ENCODE measurements at places on chromosomes 11 and 22. TPM values are rescaled to one million over a fixed set of nuclear protein-coding genes. Genes with fewer than 3 reads are reported as not detected.

- DNase-seq, result no peak
Measured at GRCh38 chr11:77993902-77994301, 566 bp downstream of the INTS4 start.

DNA sequence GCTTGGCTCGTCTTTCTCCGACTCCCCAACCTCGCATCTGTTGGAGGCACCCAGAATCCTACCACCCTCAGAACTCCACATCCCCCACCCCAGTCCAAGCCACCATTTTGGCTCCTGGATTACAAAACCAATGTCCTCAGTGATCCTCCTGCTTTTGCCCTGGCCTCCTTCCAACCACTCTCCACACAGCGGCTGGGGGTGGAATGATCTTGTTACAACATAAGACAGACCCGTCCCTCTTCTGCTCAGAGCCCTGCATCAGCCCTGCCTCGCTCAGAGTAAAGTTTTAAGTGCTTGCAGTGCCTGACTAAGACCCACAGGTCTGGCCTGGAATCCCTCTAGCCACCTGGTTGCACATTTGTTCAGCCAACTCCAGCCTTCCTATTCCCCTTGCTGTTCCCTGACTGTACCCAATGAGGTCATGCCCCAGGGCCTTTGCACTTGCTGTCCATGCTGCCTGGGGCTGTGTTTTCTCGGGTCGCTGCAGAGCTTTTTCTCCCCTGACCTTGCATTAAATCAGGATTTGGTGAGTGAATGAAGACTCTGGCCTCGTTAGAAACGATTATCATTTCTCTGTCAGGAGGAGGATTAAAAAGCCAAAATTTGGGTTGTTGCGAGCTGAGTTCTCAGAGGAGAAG is 67.3 kb downstream of the IGF2 start:
- no peak for DNase-seq

- DNase-seq, result no peak
Measured at GRCh38 chr22:38540701-38541100, 29.3 kb downstream of the DMC1 start.

DNA sequence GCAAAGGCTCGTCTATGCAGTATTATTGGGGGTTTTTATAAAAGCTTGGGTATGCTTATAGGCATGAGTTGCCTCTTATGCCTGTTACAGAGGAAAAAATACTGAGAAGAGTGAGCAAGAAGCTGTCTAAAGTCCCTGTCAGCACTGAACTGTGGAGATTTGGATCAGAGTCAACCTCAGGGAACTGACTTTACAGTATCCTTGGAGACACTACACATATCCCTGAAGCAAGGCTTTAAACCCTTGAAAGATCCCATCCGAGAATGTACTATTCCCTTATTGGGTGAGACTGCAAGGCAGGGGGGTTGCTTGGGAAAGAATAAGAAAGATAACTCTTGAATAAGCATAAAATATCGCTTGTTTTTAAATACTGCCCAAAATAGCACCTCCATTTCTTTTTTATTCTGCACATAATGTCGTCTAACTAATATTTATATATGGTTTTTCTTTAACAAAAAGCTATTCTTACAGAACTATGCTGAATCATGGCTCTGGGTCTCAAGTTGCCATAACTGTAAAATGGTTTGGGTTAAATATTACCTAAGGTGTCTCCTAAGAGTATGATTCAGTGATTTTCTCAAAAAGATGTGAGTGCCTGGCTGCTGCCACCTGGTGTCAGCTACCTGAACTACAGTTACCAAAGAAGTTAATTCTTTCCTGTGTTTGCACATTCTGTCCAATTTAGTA is 1062.8 kb downstream of the DLG2 start:
- DNase-seq, result peak; percentile 15

GRCh38 chr11:68950762-68951161 is 30.0 kb downstream of the MRGPRD start:
- DNase-seq, result peak; percentile 27

GRCh38 chr11:123454060-123454651 is 24.1 kb downstream of the GRAMD1B start:
- no peak for DNase-seq

DNA sequence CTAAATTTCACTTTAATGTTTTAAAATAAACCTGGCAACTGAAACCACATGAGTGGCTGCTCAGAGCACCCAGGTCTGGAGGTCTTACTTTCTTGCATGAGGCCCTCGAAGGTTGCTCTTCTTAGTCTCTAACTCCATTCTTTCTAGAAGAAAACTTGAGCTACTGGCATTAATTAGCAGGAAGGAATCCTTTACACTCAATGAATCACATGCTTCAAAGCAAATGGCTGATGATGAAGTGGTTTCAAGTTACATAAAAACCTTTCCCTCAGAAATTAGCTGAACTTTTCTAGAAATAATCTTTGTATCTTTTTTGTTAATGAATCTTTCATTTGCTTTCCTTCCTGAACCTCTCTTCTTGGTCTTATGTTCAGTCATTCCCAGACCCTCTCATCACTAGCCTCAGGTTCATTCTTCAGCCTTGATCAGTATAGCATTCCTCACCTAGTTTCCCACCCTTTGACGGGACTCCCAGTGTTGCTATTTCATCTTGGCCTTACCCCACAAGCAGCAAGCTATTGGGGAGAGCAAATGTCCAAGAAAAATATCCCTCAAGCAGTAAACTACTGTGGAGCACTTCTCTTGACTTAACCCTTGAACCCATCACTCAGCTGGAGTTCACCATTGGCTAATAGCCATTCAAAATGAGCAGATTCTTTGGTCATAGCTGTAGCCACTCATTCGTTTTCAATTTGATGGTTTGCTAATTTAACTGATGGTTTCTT is 75.1 kb downstream of the INSC start:
- DNase-seq, result no peak

- DNase-seq, result no peak
Measured at GRCh38 chr22:37056246-37056645, 4.7 kb downstream of the KCTD17 start.

DNA sequence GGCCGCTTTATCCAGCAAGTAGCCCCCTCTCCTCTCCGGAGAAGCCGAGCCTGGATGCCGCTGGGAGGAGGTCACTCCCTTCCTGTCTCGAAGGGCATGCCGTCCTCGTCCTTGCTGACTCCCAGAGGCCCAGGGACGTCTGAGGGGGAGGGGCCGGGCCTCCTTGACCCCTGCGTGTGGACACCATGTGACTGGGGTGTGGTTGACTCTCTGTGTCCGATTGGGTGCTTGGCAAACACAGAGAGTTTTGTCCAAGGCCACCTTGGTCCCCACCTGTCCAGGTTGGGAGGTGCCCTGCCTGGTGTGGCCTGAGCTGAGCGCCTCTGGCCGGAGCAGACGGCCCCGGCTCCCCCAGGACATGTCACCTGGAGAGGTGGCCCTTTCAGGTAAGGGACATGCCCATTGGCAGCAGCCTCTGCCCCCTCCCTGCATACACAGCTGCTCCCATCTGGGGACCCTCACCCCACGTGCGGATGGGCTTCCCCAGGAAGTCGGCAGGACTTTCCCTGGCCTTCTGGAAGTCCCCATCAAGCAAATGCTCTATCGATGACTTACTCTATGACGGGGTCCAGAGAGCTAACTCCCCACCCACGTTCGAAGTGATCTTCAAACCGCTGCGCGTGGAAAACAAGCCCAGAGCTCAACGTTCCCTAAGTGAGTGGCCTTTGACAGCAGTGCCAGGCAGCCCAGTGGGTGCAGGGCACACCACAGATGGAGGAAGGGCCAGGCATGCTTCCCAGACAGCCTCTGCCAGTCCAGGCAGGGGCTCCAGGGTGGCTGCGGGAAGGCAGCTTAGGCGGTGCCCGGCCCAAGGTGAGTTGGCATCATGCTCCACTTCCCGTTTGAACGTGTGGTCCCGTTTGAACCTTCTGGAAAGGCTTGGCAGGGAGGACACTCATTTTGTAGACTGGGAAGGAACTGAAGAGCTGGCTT is at the start of gene SMIM38:
Gene SMIM38 (plus strand): TSS at position 634 of the 933 bp plus-strand sequence. CDS start 1,912 bp downstream, outside the sequence.
- no peak for DNase-seq

The SLC25A1 gene
- 23.1 TPM for total RNA-seq

- DNase-seq, result peak; percentile 17
Measured at GRCh38 chr11:110989428-110990133, 255.9 kb upstream of the POU2AF2 start.

The ZC3H12C gene
- total RNA-seq, result 17.7 TPM

DNA sequence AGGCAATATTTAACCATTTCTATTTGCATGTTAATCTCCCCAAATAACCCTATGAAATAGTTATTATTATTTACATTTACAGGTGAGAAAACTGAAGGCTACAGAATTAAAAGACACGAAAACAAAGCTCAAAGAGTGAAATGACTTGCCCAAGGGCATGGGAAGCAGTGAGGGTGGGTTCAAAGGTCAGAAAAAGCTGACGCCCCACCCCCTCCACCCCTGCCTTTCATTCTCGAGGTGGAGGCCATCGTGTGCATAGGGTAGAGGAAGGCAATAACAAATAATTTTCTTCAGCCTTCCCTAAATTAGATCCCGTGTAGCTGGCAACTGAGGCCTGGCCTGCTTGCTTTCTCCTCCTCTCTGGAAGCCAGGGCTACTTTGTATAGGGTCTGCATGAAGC is 56.1 kb upstream of the RBFOX2 start:
- DNase-seq, result no peak

DNA sequence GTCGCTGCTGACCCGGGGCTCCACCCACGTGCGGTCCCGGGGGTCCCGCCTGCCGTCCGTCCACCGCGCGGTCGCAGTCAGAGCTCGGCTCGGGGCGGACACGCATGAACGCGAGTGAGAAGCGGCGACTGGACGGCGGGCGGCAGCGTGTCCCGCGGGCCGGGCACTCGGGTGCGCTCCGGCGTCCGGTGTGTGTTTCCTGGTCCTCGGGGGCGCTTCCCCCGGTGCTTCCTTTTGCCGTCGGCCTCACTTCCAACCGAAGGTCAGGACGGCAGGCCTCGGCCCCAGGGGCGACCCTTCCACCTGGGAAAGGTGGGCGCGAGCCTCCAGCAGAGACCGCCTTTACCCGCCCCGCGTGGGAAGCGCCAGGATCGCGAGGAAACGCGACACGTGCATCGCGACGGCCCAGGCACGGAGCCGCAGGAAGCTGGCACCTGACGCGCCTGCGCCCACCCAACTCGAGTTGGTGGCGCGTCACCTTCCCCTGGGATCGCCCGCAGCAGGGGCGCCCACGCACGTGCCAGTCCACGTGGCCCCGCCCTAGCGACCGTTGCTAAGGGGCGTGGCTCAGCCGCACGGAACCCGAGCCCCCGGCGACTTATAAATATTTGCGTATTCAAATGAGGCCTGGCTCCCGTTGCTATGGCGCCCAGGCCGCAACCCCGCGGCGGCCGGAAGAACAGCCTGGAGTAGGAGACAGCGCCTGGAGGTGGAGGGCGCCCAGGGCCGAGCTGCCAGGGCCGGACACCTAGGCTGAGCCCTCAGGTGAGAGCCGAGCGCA is at the start of gene LRRC56:
Gene LRRC56 (plus strand): TSS at position 687 of the 781 bp plus-strand sequence. CDS start 3,158 bp downstream, outside the sequence.
- peak; percentile 76 for DNase-seq

DNA sequence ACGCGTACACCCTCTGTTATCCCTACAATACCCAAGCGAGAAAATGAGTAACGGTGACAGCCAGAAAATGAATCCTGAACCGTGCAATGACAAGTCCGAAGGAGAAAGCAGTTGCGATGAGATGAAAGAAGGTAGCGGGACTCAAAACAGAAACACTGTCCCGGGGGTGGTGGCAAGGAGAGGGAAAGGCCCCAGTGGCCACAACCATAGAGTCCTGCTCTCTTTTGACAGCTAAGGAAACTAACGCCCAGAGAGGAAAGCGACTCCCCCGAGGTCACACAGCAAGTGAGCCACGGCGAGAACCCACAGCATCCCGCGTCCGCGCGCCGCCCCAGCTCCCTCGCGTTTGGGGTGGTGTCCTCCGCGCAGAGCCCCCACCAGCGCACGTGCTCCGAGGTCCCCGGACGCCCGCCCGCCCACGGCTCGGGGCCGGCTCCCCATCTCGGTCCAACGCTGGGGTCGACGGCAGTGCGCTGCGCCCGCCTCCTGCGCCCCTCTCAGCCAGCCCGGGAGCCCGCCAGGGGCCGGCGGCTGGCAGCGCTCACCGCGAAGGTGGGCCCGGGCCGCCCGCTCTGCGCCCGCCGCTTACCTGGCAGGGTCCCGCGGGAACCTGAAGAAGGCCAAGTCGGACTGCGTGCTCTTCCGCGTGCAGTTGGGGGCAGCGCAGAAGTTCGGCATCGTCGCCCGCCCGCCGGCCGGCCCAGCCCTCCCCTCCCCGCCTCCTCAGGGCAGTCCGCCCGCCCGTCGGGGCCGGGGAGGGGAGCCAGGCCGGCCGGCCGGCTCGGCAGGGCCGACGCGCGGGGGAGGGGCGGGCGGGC is 564 bp downstream of the THAP12 start:
- DNase-seq, result peak; percentile 72

- no peak for DNase-seq
Measured at GRCh38 chr11:33774736-33775466, 581 bp upstream of the FBXO3 start.

GRCh38 chr22:24875862-24876506 is 70.0 kb downstream of the SGSM1 start:
- DNase-seq, result no peak

The MRGPRX4 gene
- total RNA-seq, result not detected

DNA sequence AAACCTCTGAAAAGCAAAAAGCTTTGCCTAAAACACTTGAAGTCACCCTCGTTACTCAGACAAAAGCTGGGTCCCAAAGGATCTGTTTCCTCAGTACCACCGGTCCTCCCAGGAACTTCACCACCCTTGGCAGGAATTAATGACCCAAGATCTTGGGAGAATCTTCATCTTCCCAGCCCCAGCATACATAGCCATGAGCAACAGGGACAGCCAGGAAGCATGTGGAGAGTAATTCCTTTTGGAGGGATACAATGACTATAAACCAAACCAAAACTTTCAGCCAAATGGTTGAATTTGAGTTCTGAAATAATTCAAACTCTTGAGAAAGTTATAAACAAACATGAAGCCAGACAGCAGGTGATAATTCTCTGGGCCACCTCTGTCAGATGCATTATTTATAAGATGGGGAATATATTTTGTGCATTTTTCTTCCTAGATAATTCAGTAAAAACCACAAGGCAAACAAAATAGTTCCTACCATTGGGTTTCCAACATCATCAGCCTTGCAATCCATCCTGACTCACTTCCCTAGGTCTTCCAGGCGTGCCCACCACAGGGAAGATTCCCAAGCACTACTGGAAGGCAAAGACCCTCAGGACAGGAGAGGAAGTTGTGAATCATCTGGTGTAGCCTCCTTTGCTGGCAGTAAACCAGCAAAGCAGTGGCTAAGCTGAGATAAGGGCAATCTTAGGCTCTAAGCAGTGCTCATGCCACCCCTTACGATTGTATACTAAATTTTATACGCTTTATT is 71.7 kb upstream of the DRD2 start:
- DNase-seq, result no peak

The ZNF280B gene
- 0.25 TPM for total RNA-seq

Measured in psoas muscle (tissue), 8 donors.